NCI-H460 (cell line): ENCODE measurements at places on chromosomes 7 and 10.
A peak's percentile ranks its signal among the peaks of the same experiment; 100 is the strongest.

GRCh38 chr10:46018453-46019176 is 11.8 kb downstream of the NCOA4 start:
- DNase-seq = no peak

GRCh38 chr10:70890917-70891431 is 2.6 kb upstream of the PCBD1 start:
- no peak for DNase-seq

GRCh38 chr10:28300027-28300426 is 2.8 kb downstream of the MPP7 start:
- no peak for DNase-seq

- DNase-seq = peak; percentile 62
These were observed 1.8 kb downstream of the SNCG start for GRCh38 chr10:86960003-86960862.

DNA sequence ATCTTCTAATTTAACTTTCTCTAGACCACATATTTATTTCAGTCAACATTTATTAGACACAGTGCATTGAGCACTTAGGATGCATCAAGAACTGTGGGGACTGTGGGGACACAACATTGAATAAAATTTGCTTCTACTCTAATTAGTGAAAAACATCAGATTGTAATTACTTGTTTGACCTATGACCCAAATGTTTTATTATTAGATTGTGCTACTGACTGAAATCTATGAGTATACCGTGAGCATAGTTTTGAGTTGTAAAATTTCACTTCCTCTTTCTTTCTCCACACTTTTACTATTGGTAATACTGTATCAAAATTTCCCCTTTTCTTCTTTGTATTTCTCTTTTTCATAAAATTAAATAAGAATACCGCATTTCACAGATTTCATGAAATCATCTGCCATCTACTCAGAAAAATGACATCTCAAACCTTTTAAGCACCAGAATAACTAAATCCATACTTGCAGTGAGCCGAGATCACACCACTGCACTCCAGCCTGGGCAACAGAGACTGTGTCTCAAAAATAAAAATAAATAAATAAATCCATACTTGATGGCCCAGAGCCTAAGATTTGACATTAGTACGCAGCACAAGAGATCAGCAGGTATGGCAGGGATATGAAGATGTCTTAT is 25.4 kb upstream of the INPP5F start:
- DNase-seq = no peak

DNA sequence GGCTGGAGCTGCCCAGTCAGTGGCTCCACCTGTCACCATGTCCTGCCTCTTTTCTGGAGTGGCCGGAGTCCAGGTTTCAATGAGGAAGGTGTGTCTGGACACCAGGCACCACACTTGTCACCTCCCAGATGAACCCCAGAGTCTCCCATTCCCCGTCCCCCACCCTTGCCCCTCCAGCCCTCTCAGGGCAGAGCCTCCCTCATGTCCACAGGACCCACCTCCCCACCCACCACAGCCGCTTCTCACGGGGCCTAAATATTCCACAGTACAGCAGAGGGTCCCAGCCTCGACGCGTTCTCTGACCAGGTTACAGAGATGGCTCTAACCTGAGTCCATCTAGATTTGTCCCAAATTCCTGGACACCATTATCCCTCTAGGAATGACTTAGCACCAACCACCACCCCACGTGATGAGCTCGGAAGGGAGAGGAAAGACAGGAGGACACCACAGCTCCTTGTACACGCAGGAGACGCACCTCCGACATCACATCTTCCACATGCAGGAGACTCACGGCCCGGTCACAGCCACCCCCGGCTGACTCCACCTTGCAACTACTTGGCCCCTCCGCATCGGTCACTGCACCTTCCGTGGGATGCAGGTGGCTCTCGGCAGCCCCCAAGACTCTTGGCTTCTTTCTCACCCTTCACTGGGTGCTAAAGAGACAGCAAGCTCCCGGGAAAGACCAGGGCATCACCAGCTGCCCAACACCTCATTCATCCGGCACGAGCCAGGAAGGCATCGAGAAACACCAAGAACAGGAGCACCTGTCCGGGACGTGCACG is 560.2 kb downstream of the DNAJB6 start:
- no peak for DNase-seq

DNA sequence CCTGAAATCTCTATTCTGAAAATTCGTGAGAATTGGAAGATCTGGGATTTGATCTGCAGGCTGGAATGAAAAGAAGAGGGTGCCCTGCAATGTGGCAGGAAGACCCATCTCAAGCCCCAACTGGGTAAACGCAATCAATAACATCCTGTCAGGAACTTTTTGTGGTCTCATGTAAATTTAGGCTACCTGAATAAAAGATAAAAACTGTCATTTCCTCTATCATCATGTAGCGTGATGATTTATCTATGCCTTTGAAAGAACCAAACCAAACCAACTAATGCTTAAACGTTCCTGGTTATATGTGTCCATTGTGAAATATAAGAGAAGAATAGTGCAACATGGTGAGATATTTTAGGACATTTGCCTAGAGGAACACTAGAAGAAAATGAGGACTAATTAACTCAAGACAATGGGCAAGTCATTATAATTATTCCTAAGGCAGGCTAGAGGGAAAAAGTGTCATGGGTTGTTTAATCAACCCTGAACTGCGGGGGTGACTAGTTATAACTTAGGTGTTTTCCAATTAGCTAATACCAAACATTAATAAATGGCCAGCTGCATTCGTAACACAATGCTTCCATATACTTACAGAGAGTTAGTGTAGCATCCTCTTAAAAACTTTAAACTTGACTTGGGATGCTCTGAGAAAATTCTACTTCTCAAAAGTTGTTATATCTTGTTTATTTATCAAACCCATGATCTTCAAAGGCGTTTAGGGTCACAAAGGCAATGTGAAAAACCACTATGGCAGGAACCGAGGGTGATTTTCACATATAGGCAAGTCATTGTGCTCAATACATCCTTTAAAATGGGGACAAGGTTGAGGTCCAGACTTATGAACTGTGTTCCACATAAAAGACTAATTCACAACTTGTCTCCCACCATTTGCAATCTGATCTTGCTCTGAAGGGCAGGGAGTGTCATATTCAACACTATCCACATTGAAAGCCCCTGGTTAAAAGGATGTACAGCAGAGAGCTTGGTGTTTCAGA is 48.6 kb upstream of the ADO start:
- no peak for DNase-seq

- no peak for DNase-seq
These were observed 62.5 kb downstream of the RSU1 start for GRCh38 chr10:16754765-16755164.

DNA sequence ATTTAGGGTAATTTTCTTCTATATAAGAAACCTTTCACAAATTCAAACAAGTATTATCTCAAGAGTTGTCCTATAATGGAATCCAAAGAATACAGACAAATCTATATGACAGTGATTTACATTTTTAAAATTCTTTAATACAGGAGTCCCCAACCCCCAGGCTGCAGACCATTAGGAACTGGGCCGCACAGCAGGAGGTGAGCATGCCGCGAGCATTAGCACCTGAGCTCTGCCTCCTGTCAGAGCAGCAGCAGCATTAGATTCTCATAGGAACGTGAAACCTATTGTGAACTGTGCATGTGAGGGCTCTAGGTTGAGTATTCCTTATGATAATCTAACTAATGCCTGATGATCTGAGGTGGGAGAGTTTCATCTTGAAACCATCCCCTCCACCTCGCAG is 37.7 kb downstream of the SNX13 start:
- no peak for DNase-seq

- no peak for DNase-seq
These were observed 161.1 kb upstream of the KLF14 start for GRCh38 chr7:130894909-130895750.

- no peak for DNase-seq
These were observed 43.3 kb downstream of the SFTPD start for GRCh38 chr10:79905322-79906314.

DNA sequence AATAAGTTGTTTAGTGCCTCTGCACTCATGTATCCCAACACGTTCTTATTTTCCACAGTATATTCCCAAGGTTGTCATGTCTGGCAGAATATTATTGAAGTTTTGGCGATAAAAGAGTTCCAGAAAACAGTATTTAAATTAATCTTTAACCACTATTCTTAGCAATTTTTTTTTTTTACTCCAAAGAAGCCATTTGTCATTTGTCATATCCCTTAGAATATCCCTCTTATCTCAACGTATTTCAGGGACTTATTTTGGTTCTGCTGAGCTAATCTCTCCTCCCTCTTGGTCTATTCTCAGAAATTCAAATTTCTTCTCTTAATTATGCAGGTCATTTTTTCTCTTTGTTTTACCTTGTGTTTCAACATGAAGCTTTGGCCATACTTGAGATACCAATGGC is 643.4 kb downstream of the ANKRD7 start:
- DNase-seq = no peak

- peak; percentile 76 for DNase-seq
These were observed 84.2 kb downstream of the CDK6 start for GRCh38 chr7:92751902-92752901.

DNA sequence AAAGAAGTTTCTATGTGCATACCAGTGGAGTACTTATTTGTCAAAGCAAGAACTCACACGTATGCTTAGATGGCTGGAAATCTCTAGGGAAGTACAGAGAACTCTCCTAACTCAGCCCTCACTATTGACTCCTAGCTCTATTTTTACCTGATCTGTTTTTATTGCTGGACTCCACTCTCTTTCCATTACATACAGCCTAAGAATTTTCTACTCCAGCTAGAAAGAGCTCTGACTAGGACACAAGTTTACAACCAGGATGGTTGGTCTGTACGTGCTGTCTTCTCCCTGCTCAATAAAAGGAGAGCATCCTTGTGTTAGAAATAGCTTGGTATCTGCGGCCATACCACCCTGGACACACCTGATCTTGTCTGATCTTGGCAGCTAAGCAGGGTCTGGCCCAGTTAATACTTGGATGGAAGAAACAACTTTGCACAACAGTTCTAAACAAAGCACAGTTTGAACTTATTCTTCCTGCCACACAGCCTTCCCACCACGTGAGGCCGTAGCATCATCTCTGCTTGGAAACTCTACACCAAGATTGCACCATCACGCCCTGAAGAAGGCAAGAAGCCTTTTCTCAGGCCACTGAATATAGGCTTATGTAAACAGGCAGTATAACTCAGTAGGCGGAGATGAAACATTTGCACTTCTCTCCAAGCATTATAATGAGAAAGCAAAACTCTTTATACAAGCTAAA is 50.7 kb downstream of the KCNMA1 start:
- peak; percentile 49 for DNase-seq

DNA sequence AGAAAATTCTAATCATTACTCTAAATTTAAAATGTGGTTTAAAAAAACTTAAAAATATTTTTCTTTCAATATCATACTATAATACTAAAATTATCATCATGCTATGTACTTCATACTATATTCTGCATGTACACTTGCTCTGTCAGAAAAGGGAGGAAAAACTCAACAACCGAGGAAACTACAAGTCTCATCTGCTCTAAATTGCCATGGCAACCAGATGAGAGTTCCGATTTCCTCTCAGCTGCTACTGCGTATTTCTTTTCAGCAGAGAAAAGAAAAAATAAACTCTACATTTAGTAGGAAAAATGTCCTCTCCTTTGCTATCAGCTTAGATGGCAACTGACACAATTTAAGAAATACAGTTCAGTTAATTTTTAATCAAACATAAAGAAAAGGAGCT is 178.9 kb downstream of the SRPK2 start:
- no peak for DNase-seq

DNA sequence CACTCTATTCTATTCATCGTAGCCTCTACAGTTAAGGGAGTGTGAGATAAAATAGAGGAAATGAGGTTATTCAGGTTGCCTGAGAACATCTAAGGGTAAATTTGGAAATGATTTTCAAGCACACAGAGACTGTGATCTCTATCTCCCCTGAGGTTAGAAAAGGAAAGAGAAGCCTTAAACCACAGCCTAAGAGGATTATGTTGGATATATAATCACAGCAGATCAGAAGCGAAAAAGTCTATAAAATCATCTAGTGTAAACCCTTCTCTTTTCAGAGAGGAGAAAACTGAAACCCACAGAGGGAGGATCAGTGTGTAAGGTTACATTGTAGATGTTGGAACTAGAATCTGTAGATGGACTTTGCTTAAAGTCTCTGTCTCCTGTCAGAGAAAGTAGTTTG is 90.6 kb upstream of the SEMA3E start:
- DNase-seq = no peak

DNA sequence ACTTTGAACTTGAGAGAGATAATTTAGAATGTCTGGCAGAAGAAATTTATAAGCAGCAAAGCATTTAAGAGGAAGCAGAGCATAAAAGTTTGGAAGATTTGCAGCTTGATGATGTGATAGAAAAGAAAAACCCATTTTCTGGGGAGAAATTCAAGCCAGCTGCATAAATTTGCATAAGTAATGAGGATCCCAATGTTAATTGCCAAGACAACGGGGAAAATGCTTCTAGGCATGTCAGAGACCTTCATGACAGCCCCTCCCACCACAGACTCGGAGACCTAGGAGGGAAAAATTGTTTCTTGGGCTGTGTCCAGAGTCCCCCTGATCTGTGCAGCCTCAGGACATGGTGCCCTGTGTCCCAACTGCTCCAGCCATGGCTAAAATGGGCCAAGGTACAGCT is 263.6 kb upstream of the POT1 start:
- DNase-seq = no peak

GRCh38 chr7:102319671-102320070 is 33.0 kb downstream of the SH2B2 start:
- DNase-seq = no peak

- peak; percentile 17 for DNase-seq
These were observed 31.8 kb upstream of the ABCA13 start for GRCh38 chr7:48139459-48139858.

- DNase-seq = no peak
These were observed 23.9 kb downstream of the UNCX start for GRCh38 chr7:1256621-1257020.

GRCh38 chr7:66626331-66626934 is 2.2 kb upstream of the KCTD7 start:
- DNase-seq = peak; percentile 68

DNA sequence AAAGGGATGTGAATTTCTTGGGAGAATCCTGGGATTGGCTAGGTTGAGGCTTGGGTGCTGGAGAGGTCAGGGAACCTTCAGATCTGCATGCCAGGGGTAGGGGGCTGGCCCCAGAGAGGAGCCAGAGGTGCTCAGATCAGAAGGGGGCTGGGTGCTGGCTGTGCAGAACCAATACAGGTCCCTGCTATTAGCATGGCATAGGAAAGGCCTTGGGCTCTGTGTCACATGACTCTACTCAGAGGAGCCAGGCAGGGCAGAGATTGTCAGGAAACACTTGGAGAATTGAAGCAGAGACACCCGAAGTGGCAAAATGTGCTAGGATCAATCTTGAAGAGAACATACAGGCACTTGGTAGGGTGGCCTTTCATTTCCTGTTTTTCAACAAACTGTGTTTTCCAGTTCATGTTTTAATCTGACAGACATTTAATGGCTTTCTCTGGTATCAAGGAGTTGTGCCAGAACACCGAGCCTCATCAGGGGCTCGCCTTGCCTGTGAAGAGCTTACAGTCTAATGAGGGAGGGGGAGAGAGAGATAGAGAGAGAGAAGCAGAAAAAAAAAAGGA is 498.9 kb downstream of the RPS24 start:
- DNase-seq = no peak
